ENCODE measurements at places on chromosomes 5 and 9.

DNA sequence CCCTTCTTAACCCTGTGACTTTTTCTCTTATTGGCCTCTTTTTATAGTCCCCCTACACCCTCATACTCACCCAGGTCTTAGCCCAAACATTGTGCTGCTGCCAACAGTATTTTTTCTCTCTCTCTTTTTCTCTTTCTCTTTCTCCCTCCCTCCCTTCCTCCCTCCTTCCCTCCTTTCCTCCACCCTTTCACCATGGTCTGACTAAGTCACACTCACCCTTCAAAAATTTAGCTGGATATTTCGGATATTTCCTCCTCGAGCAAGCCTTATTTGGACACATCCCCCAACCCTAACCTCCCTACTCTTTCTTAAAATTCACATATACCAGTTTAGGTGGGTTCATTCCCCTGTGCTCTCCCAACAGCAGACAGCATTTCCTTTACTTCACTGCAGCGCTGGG, 64.7 kb downstream of the FGF1 start:
- no peak for DNase-seq

DNA sequence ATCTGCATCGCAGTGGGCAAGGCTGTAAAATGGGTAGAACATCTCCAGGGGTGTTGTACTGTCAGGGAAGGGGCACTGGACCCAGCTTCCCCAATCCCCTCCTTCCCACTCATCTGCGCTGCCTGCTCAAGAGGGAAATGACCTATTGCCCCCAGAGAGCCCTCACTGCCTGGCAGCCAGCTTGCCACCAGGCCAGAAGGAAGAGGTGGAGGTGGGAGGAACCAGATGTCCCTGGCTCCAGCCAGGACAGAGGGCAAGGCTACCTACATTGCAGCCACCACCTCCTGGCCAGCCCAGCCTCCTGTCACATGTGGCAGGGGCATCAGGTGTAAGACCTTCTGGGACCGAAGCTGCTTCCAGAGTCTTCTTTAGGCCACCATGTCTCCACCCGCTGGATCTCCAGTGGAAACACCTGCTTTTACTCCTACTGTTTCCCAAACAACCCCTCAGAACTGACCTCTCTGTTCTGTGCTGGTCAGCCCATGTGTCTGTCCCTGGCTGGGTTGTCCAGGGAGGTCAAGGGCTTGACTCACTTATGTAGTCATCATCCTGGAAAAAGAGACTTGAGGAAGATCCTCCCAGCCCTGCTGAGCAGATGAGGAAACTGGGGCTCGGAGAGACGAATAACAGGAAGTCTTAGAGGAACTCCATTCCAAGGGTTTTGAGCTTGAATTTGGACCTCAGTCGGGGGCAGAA, 42.3 kb downstream of the JADE2 start:
- DNase-seq = no peak

DNA sequence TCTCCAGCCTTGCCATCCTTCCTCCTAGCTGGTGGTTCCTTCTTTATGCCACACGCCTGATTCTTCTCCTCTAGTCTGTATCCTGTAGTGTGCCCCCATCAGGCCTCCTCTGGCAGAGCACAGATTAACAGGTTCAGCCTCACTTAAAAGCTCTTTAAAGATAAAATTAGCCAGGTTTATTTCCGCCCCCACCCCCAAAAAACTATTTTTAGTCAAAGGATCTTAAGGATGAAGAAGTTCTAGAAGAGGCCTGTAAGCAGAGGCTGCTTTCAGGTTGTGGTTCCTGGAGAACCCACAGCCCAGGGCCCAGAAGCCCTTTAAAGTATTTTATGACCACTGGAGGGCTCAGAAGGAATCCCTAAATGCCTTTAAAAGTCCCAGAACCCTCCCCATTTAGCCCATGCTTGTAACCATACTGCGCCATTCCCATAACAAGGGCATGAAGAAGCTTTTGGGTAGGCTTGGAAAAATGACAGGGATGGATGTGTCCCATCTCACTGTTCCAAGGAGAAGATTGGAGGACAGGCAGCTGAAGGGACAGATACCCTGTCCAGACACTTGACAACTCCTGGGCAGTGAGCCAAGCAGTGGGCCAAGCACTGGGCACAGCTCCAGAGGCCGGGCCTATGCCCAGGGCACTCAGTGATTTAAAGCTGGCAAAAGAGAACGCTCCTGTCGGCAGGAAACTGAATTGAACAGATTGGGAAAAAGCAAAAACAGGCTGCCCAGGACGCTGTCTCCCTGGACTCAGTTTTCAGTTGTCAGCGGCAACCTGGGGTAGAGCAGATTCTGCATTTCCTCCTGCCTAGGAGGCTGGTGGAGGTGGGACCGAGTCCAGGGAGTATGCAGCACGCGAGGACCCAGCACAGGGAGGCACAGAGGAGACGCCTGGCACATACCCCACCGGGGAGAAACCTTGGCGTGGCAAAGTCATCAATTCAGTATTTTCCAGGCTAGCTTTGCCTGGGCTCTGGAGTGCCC, 106.3 kb upstream of the SSBP2 start:
- no peak for DNase-seq

DNA sequence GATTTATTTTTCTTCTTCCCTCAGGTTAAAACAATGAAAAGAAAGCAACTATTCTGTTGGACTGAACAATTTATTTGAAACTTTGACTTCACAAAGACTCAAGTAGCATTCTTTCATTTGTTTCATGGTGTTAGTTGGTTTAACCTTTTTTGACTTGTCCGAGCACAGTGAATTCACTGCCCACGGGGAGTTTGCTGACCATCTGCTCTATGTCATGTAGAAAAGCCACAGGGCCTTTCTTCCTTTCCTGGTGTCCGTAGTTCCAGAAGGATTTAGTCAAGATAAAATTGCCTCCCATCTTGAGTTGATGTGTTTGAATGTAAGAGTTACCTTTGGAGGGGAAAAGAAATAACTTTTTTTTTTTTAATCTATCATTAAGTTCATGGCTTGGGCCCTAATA, 55.1 kb upstream of the ZNF608 start:
- DNase-seq = no peak

DNA sequence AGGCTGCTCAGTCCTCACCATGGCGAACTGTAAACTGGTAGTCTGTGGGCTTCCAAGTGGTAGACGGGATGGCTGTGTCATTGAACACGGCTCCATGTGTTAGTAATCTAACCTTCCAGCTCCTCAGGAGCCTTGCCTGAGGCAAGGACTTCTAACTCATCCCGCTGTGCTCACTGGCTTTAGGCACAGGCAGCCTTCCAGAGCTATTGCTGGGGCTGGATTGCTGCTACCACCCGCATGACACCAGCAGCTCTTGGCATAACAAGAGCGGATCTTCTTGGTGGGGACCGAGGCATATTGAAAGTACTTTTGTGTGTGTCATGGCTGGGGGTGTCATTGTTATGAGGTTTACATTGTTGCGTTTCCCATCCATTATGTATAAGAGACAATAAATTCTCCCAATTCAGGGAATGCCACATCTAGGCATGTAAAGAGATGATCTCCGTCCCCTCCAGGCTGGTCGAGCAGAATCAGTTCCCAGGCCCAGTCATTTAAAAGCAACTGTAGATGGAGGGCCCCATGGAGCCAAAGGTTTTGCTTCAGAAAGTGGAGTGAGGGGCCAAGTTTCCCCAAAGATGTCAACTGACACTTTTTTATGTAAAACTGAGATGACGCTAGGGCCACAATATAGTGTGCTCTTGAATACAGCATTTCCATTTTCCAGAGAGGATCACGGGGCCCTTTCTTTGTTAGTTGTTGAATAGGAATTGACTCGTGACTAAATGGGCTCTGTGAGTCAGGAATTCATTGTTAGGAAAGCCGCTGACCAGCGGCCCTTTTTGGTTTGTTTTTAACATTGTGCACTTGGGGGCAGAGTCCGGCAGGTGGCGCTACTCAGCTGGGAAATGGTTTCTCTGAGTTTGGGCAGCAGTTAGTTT, 759.5 kb downstream of the TAF11L14 start:
- DNase-seq = peak; percentile 49

DNA sequence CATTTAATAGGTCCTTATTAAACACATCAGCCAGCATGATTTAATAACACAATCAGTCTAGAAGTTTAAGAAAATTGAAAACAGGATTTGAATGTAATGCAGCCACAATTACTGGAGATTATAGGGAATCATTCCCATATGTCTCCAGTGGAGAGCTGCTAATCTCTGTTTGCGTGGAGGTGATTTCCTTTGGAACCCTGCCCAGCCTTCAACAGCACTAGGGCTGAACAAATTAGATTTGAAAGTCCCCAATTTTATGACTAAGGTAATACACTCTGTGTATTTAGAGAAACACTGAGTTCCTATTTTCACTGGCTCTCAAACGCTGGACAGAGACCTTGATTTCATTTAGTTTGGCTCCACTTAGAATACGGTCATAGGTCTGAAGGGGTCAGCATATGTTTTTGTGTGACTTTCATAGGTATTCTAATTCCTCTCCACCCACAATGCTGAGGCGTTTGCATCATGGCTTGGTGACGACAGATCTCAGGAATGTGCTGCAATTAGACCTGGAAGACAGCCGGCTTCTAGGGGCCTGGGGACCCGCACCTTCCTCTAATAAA, 508.3 kb downstream of the EBF1 start:
- DNase-seq = no peak

DNA sequence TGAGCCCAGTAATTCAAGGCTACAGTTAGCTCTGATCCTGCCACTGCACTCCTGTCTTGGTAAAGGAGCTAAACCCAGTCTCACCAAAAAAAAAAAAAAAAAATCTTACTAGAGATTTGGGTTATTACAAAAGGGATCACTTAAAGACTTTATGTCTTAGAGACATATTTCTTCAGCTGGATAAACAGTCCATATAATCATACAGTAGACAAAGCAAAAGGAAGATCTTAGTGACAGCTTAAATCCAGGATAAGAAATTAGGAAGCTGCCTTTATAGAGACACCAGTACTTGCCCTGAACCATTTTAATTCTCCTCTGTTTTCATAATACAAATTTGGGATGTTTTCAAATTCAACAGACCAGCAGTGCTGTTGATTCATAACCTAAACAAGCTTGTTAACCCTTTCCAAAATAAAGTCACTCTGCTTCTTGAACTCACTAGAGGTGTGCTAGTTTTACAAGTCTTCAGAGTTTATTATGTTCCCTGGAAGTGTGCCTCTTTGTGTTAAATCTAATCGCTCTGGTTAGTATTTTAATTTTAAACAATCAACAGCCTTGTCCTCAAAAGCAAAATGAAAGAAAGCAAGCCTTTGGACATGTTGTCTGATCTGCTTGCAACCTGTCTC, 255.5 kb downstream of the ARRDC3 start:
- DNase-seq = no peak

- DNase-seq = no peak
Observed at GRCh38 chr5:179137016-179137642, 77.0 kb downstream of the ZNF354C start.

DNA sequence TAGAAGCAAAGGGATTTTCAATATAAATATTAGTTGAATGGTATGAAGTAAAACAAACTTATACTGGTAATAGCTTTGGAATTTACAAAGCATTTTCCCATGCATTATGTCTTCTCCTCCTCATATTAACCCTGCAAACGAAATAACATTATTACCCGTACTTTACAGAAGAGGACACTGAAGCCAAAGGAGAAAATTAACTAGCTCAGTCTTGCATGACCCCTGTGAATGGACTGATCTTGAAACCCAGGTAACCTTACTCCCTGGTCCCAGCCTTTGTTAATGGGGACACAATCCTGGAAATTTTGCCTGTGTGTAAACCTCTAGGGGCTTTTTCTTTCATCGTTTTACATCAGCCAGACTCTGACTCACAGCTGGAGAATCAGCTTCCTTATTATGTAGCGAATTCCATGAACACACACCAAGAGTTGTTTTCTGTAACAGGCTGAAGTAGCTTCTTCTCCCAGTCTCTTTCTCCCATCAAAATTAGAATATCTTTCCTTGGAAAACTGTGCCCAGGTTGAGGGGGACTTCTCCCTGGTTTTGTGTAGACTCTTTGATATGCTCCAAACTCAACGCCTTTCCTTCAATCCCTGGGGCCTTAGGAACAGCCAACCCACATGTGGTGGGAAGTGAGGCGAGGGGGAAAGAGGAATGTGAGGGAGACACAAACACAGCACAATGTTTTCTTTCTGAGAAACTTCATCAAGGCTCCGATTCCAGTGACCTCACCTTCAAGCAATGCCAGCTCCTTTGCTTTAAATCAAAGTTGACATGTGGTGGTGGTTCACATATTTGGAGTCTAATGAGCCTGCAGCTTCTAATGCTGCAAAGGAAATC, 480.9 kb upstream of the PAPPA start:
- no peak for DNase-seq

GRCh38 chr5:58335518-58335917, 124.4 kb downstream of the PLK2 start:
- no peak for DNase-seq

DNA sequence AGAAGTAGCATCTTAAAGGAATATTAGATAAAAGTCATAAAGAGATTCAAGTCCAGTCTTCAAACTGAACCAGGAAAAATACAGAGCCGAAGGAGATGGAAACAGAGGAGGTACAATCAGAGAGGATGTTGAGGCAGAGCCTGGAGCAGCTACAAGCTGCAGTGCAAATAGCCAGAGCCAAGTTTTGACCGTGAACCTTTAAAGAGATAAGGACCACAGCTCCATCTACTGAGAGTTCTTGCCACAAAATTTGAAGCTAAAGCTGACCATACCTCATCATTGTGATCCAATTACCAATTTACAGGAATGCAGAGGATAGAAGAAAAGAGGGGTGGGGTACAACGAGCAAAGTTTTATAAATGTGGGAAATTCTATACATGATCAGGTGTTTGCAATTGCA, 10.4 kb upstream of the DEPDC1B start:
- DNase-seq = no peak

GRCh38 chr9:131126059-131126426, 657 bp downstream of the NUP214 start:
- no peak for DNase-seq

DNA sequence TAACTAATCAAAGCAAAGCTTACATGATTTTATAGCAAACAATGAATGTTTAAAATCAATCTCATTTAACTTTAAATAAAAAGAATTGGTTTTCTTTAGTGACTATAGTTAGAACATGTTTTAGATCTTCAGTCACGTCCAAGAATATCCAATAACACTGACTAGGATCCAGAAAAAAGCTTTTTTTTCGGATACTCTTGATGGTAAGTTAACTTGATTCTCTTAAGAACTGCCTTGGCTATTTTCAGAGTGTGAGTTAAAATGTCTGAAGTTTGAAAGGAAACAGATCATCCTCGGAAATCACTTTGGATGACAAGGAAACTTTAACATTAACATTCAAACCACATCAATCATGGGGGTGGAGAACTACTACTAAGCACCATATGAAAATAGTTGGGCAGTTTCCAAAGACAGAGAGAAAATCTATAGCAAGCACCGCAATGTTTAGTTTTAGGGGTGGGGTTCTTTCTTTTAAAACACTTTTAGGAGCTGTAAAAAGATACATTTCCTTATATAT, 83.7 kb upstream of the SLC27A6 start:
- DNase-seq = no peak

DNA sequence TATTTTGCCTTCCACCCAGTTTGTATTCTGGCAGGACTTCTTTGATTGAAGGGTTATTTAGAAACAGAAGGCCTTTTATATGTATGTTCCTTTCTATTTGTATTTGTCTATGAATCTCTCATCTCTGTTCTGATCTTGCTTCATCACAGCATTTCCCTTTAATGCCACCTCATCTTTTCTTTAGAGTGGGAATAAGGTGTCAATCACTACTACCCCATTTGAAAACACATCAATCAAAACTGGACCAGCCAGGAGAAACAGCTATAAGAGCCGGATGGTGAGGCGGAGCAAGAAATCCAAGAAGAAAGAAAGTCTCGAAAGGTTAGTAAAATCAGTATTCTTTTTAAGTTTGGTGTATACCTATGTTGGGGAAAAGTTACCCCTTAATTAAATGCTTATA, 36.3 kb downstream of the CD180 start:
- DNase-seq = no peak
